Muscle of leg (tissue), 16 donors: ENCODE measurements at places on chromosomes 3 and 15. TPM values are rescaled to one million over a fixed set of nuclear protein-coding genes. Genes with fewer than 3 reads are reported as not detected.

- DNase-seq = no peak
Observed at GRCh38 chr15:62779036-62779770, 263.3 kb upstream of the TPM1 start.

GRCh38 chr15:98347866-98348265 is 300.5 kb upstream of the IGF1R start:
- DNase-seq = no peak

DNA sequence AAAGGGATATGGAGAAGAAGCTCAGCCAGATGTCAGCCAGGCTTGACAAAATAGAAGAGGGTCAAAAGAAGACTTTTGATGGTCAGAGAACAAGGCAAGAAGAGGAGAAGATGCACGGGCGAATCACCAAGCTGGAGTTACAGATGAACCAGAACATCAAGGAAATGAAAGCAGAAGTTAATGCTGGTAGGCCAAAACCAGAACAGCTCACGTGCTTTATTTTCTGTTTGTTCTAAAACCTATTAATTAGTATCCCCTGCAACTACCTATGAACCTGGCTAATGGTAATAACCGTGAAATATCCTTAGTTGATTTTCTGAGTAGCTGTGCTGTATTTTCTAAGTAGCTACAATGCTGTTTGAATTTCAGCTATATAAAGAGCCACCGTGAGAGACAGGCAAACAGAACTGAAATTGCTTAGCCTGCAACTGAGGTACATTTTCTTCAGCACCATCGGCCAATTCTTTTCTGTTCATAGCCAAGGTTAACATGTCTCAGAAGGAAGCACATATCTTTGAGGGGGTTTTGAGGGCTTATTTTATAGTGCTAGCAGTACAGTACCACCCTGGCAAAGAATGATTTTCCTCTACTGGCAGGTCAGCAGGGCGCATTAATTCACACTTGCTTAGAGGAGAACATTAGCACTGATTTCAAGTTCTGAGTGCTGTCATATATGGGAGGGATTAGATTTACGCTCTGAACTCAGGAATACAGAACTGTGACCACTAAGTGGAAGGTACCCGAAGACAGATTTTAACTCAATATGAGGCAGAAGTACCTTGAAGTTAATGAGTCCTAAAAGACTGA is 78.9 kb downstream of the FAM81A start:
- DNase-seq = no peak

GRCh38 chr3:179072100-179072438 is 460 bp upstream of the ZMAT3 start:
- DNase-seq = peak; percentile 52

DNA sequence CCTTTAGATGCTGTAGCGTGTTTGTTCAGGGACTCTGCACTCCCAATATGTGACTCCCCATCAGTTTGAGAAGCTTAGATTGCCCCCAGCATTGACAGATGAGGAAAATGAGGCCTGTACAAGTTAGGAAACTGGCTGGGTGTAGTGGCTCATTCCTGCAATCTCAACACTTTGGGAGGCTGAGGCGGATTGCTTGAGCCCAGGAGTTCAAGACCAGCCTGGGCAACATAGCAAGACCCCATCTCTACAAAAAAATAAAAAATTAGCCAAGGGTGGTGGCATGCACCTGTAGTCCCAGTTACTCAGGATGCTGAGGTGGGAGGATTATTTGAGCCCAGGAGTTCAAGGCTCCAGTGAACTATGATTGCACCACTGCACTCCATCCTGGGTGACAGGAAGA is 14.0 kb upstream of the PTPN23 start:
- DNase-seq = no peak

GRCh38 chr3:141795276-141795675 is 32.1 kb downstream of the GRK7 start:
- DNase-seq = no peak

GRCh38 chr3:14633819-14634424 is 17.6 kb upstream of the CCDC174 start:
- no peak for DNase-seq

- DNase-seq = peak; percentile 51
Observed at GRCh38 chr15:57198654-57199291, 177.5 kb upstream of the CGNL1 start.

GRCh38 chr15:29835301-29835700 is 13.0 kb upstream of the TJP1 start:
- DNase-seq = peak; percentile 79

DNA sequence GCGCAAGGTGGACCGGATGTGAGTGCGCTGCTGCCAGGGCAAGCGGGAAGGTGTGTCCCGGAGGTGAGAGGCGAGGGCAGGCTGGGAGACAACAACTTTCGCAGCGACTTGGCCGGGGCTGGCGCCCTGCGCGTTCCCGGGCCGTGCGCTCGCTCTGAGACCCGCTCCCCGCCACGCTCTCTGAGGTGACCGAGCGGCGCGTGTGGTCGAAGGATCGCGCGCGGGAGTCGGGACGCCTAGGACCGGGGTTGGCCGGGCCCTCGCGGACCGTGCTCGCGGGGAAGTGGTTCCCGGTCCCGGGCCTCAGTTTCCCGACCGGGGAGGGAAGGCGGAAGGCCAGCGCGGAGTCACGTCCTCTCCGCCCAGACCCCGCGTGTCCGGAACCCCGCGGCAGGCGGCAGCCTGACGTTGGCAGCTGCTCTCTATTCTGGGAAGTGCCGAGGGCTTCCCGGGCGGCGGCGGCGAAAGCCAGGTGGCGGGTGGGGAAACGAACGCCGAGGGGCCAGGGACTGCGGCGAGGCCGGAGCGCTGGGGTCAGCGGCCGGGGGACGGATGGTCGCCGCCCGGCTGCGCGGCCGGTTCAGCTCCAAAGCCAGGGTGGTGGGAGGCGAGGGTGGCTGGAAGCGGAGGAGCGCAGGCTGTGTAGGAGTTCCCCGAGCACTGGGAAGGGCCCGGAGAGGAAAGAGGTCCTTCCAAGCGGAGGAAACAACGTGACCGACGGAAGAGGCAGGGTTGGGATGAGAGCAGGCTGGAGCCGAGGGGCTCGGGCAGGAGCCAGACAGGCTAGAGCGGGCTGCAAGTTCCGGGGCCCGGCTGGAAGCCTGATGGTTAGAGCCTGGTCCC is 1.0 kb upstream of the IGF2BP2 start:
- DNase-seq = peak; percentile 79

DNA sequence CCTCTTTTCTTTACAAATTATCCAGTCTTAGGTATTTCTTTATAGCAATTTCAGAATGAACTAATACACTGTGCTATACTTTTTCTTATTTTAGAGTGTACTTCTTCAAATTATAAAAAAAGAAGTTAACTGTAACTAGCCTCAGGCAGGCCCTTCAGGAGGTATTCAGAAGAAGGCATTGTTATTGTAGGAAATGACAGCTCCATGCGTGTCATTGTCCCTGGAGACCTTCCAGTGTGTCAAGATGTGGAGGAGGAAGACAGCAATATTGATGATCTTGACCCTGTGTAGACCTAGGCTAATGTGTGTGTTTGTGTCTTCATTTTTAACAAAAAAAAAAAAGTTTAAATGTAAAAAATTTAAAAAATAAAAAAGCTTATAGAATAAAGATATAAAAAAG is 55.5 kb downstream of the IL12A start:
- no peak for DNase-seq

DNA sequence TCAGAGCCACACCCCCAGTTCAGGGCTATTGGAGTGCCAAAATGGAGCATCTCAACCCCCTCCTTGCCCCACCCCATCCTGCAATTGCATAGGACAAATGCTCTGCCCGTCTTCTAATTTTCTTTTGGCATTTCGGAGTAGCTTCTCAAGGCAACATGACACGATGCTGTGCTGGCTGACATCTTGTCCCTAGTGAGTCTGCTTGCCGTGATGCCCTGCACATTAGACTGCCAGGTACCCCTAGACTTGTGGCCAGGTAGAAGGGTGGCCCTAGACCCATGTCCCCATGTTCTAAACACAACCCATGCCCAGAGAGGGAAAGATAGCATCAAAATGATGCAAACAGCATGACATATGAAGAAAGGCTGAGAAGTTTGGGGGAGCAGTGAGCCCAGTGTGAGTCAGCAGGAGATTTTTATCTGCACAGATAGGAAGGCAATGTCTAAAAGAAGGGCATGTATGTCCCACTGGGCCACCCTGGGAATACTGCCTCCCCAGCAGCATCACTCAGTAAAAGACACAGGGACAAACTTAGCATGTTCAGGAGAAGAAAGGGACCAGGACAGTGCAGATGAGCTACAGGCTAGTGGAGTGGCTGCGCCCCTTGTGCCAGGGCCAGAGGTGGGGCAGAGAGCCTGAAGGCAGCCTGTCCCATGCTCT is 36.8 kb downstream of the CA12 start:
- no peak for DNase-seq

DNA sequence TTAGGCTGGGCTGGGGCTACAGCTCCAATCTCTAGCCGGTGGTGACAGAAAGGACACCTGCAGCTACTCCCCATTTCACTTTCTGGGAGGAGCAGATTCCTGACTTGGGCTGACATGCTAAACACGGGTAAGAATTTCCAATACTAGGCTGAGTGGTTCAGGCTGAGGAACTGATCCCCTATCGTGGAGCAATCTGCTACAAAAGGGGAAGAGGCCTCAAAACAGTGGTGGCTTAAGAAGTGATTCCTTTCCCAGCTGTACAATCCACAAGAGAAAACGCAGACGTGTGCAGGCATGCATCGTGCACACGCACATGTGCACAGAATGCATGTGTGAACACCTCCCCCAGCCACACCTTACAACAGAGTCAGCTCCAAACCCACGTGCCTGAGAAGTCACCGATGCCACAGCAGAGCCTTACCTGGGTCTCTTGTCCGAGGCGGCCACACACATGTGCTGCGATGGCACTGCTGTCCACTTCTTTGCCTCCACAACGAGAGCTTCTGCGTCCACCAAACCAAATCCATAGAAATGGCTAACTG is 86.7 kb upstream of the SNRPA1 start:
- DNase-seq = no peak

GRCh38 chr3:49806850-49807249 is 3.8 kb downstream of the INKA1 start:
- DNase-seq = no peak

- DNase-seq = no peak
Observed at GRCh38 chr3:27724459-27725197, 2.5 kb upstream of the EOMES start.

DNA sequence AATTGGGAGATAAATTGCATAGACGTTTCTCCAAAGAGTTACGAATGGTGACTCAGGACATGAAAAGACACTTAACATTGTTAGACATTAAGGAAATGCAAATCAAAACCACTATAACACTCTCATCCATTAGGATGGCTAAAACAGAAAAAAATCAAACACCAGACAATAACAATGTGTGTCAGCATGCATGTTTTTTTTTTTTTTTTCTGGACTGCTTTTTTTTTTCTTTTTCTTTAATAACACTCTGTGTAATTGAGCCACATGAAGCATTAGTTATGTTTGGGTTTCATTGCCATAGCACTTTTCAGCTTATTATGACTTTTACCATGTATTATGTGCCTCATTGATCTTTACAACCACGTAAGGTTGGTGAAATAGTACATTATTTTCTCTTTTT is 95.0 kb downstream of the NFKBIZ start:
- no peak for DNase-seq

DNA sequence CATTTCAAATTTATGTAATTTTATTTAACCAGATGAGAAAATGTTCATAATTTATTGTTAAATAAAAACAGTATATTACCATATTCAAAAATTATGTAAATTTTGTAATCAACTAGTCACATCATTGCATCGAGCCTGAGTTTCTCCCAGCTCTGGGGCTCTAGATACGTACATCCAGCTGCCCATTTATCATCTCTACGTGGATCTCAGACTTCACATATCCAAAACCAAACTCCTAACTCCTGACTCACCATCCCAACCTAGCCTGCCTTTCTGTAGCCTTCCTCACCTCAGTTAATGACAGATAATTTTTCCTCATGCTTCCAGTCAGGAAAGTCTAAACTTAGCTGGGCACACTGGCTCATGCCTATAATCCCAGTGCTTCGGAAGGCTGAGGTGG is 194.8 kb downstream of the SSR3 start:
- DNase-seq = no peak

DNA sequence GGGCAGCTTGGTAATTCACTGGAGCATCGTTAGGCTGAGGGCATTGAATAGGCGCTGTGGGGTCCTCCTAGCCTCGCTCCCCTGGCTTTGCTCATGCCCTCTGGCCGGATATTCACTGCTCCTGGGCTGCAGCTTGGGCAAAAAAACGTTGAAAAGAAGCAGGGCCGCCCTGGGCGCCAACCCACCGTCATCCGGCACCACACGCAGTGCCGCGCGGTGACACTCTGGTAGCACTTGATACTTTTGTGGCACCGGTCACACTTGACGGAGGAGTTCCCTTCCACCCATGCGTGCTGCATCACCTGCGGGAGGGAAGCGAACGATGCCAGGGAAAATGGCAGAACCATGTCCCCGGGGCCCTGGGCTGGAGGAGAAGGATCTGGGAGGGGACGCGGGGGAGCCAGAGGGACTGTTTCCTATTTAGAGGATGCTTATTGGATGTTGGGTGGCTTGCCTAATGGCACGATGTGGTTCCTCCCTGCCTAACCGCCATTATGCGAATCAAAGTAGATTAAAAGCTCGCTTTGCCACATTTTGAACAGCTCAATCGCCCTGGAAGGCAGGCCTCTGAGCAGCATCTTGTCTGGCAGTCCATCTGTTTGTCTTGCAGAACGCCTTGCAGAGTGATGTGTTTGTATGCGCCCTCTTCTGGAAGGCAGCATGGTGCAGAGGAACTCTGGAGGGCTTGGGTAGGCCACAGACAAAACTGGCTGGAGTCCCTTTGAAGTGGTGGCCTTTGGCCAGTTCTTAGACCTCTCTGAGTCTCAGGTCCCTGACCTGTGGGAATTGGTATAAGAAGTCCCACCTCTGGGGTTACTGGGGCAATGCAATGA is 93.2 kb downstream of the DGKG start:
- DNase-seq = no peak

- no peak for DNase-seq
Observed at GRCh38 chr15:89985111-89985510, 16.0 kb upstream of the ZNF710 start.

- peak; percentile 51 for DNase-seq
Observed at GRCh38 chr15:89034305-89034704, 54.0 kb upstream of the ABHD2 start.

- no peak for DNase-seq
Observed at GRCh38 chr3:79973482-79973881, 205.7 kb upstream of the ROBO1 start.

The IQCH gene
- 1.3 TPM for polyA plus RNA-seq

The GPX1 gene
- polyA plus RNA-seq = 142 TPM

The SCAANT1 gene
- polyA plus RNA-seq = not detected

The ADPRH gene
- 10.3 TPM for polyA plus RNA-seq

The ABI3BP gene
- polyA plus RNA-seq = 176 TPM

The LRTM1 gene
- polyA plus RNA-seq = 76.3 TPM

The SLC38A3 gene
- 2.6 TPM for polyA plus RNA-seq
